ENCODE measurements at places on chromosomes 3 and 15. TPM values are rescaled to one million over a fixed set of nuclear protein-coding genes. Genes with fewer than 3 reads are reported as not detected.

Gene CPN2
- total RNA-seq = not detected

Gene LRRIQ4
- not detected for total RNA-seq

Gene SYNPR
- total RNA-seq = not detected

Gene NPAP1
- total RNA-seq = not detected

Gene WDR72
- total RNA-seq = not detected
